ENCODE measurements at places on chromosomes 6 and 20.

- no peak for DNase-seq
These were observed 61.0 kb downstream of the PSMG4 start for GRCh38 chr6:3319610-3320200.

- DNase-seq = no peak
These were observed 10.2 kb downstream of the ACSS1 start for GRCh38 chr20:25047766-25048165.

GRCh38 chr20:35502352-35502751 lies 27.1 kb downstream of the C20orf173 start:
- peak; percentile 66 for DNase-seq

GRCh38 chr20:41017448-41018042 lies 11.1 kb upstream of the TOP1 start:
- DNase-seq = no peak

DNA sequence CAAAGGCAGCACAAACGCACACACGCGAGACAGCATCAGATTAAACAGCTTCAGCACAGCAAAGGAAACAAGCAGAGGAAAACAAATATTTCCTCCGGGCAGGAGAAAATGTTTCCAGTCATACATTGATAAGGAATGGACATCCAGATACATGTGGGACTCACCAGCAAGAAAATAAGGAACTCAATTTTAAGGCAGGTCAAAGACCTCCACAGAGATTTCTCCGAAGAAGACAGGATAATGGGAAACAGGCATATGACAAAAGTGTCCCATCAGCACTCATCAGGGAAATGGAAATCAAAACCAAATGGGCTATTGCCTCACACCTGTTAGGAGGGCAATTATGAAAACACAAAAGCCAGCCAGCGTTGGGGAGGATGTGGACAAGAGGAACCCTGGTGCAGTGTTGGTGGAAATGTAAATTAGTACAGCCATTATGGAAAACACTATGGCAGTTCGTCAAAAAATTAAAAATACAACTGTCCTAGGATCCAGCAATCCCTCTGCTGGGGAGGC lies 9.7 kb upstream of the SLCO4A1 start:
- no peak for DNase-seq

GRCh38 chr20:24665741-24666191 lies 196.3 kb downstream of the SYNDIG1 start:
- DNase-seq = no peak

GRCh38 chr20:23043376-23043775 lies 6.1 kb downstream of the THBD start:
- no peak for DNase-seq

DNA sequence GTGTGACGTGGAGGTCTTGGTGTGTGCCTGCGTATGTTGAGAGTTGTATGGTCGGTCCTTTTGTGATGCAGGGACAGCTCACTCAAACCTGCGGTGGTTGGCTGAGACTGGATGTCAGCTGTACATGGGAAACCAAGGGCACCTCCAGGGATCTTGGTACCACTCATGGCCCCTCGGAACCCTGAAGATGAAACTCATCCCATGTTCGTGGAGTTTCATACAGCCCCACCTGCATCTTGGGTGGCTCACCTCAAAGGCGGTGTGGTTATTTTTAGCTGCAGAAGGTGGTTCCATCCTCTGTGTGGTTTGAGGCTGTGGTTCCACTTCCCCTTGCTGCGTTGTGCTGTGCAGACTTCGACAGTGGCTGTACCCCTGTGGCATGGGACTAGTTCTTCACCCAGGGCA lies 52.6 kb upstream of the SLC22A1 start:
- peak; percentile 56 for DNase-seq

- DNase-seq = peak; percentile 66
These were observed 33.2 kb upstream of the HBS1L start for GRCh38 chr6:135087803-135088202.

GRCh38 chr6:52115891-52116604 lies 28.6 kb upstream of the PKHD1 start:
- no peak for DNase-seq

DNA sequence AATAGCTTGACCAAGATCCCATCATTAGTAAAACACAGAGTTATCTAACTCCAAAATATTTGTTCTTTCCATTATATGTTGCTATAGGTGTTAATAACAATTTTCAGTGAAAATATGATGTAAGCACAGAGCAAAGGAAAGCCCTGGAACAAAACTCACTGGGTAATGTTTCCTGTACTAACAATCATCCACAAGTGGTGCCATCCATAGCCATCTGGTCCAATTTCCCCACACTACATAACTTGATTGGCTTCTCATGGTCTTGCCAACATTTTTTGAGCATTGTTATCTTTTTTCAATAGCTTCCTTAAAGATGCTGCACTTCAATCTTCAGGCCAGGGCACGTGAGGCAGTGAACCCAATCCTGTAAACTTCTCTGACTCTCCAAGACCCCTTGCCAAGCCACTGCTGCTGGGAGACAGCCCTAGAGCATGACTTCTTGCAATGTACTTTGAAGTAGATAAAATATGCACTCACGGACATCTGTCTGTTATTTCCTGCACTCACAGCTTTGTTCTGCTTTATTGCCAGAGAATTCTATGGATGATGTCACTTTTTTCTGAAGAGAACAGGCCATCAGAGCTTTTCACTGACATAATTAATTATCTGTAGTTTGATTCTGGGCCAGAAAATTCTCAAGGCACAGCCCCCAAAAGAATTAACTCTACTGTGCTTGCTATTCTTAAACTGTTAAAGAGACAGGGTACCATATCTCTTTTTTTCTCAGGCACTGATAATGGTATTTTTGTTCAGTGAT lies 97.5 kb upstream of the TMEM30A start:
- no peak for DNase-seq

DNA sequence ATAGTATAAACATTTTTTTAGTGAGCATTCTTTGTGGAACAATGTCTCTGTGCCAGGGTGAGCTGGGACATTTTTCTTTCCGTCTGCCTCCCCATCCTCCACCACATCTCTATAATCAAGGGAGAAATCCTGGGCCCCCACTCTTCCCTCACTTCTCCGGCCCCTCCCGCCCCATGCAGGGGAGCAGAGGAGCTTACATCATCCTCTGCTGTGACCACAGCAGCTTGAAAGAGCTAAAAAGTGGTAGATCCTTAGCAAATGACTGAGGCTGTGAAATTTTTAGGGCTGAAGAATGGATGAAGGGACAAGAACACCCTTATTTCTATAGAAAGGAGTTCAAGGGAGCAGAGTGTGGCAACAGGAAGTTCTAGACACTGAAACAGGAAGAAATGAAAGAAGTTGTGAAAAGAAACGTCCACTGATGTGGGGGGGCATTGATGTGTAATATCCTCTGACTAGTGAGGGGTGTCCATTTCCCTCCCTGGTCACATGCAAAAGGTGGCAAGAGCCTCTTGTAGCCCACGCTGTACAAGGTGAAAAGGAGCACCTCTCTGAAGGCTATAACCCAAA lies 380.3 kb upstream of the JARID2 start:
- peak; percentile 88 for DNase-seq

DNA sequence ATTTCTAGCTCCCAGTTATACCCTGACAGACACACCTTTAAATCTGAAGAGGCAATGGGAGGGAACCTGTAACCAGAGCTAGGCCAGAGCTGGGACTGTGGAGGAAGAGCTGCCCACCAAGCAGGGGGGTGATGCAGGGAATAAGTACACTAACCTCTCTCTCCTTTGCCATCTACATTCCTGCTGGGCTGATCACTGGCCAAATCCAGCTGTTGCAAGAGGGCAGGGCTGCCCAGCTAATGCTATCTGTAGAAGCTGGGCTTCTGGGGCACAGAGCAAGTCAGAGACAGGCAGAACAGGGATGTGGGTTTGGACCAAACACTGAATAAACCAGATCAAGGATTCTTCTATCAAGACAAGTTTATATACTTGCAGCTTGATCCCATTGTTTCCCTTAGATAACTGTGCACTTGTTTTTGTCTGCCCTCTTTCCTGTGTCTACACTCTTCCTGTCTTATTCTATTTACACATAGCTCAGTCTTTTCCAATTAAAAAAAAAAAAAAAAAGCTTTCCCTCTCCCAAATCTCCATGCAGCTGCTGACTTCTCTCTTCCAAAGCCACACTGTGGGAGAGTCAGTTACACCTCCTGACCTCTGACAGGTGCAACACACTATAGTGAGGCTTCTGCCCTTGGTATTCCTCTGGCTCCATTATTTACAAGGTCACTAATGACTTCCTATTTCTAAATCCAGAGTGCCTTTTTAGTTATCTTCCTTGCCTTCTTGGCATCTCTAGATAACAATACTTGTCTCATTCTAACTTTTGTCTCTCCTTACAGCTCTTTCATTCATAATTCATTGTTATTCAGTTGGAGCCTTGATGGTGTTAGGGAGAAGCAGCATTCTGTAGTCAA lies 43.7 kb downstream of the TRIM38 start:
- DNase-seq = no peak

GRCh38 chr6:77403424-77403823 lies 59.9 kb downstream of the HTR1B start:
- DNase-seq = no peak

DNA sequence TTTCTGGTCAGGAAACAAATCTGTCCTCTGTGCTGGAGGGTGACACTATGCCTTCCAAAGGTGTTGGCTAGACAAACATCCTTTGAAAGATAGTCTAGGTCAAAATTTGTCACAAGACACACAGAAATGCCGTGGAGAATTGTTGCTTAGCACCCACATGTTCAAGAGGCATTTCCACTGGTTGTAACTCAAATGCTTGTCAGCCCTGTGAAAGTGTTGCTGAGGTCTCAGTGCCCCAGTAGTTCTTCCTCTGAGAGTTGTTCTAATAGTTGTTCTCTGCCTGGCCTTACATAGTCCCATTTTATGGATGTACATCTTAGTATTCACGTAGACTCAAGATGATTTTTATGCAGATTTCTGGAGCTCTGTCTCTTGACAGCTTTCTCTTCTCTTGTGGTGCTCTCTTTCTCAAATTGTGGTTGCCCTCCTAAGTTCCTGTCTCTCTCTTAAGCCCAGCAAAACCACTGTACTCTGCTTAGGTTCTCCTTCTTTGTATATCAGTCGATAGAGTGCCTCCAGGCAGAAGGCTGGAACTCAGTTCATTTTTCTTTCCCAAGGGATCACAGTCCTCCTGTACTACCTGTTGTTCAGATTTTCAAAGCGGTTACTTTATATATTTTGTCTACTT lies 39.5 kb upstream of the REV3L start:
- DNase-seq = peak; percentile 75

DNA sequence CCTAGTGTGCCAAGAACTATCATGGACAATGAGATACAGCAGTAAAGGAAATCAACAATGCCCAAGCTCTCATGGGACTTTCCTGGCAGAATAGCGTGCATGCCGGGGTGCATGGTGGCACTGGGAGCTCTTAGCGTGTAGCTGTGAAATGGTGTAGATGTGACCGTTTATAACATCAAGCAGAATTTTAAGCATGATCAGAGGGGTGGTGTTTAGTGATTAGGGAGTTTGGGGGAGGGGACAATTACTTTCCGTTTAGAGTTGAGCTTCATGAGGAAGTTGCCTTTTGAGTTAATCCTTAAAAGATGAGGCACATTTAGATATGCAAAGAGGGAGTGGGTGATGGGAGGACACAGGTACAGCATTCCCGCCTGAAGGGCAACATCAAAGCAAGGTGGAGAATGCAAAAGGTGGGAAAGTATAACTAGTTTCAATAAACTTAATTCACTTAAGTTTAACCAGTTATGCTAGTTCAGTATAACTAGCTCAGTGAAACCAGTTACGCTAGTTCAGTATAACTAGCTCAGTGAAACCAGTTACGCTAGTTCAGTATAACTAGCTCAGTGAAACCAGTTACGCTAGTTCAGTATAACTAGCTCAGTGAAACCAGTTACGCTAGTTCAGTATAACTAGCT lies 661.6 kb downstream of the QKI start:
- peak; percentile 2 for DNase-seq

- DNase-seq = peak; percentile 81
These were observed 212.1 kb upstream of the SOX4 start for GRCh38 chr6:21381331-21381963.

GRCh38 chr6:26003102-26003694 lies 40.6 kb downstream of the TRIM38 start:
- DNase-seq = no peak

DNA sequence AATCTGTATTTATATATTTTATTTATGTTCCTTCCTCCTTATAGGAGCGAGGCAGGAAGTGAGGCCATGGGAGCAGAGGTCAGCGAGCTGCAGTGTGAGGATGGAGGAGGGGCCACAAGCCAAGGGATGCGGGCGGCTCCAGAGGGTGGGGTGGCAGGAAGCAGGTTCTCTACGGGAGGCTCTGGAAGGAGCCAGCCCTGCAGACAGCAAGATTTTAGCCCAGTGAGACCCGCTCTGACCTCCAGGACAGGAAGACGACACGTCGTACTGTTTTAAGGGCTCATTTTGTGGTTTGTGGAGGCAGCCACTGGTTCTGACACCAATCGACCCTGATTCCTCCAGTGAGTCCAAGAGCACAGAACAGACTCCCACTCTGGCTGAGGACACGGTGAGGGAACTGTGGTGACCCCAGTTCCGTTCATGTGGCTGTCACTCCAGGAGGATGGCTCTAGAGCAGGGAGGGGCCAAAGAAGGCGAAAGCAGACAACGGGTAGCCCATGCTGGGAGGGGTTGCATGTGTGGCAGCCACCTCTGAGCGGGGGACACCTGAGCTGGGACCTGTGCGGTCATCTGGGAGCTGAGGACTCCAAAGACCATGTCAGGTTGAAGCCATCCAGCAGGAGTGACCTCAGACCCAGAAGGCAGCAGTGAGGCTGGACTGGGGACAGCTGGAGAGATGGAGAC lies 100.1 kb upstream of the BHLHE23 start:
- no peak for DNase-seq

GRCh38 chr20:23122796-23123655 lies 36.9 kb upstream of the CD93 start:
- DNase-seq = no peak

- DNase-seq = peak; percentile 41
These were observed 61.7 kb upstream of the EMILIN3 start for GRCh38 chr20:41428285-41428684.

DNA sequence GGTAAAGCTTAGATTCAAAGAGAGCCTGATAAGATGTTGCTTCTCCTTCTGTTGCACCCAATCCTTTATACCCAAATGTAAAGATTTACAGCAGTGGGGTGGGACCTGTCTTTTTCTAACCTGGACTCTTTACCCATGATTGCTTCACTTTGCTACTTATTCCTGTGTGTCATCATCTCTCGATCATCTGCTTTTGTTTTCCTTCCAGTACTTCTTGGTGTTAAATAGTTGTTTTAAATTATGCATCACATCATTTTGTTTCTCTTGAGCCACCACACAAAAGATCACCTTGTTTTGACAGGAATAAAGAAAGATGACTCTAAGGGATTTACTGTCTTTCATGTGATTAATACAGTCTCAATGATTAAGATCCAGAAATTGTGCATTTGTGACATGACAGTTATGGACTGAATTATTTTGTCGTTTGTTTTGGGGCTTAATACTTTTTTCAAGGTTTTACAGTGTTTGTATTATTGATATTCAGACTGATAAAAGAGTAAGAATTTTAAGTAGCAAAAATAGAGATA lies 123.1 kb downstream of the CDKAL1 start:
- no peak for DNase-seq

DNA sequence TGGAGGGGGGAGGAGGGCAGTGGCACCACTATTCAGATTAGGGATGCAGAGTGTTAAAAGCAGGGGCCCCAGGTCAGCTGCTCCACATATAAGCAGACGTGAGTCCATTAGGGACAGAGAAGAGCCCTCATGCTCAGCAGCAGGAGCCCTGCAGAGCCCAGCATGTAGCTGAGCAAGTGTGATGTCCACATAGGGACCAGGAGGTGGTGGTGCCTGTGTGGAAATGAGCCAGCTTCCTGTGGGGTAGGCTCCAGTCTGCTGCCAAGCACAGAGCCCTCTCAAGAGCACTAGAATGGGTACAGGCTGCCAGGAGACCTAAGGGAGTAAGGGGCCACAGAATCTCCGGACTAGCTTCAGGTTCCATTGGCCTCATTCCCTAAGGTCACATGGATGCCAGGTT lies 57.9 kb upstream of the MLN start:
- peak; percentile 12 for DNase-seq

Data from MV-4-11 (cell line).